CD4-positive, alpha-beta T cell treated with Interleukin-10 for 1 hour (primary cell): ENCODE measurements at places on chromosomes 16 and 17.
A peak's percentile ranks its signal among the peaks of the same experiment; 100 is the strongest.

DNA sequence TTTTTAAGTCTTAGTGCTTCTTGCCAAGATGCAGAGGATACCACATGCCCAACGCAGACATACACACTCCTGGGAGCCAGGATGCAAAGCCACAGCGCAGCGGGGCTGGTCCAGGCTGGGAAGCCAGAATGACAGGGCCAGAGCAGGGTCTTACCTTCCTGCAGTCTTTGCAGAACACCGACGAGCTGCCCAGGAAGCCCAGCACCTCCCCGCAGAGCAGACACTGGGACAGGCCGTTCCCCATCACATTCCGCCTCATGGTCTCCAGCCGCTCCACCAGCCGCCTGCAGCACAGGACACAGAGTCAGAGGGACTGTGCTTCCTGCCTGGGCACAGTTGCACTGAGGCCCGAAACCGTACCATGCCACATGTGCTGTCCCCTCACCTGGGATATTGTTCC, 33.3 kb downstream of the RPH3AL start:
- no peak for DNase-seq

DNA sequence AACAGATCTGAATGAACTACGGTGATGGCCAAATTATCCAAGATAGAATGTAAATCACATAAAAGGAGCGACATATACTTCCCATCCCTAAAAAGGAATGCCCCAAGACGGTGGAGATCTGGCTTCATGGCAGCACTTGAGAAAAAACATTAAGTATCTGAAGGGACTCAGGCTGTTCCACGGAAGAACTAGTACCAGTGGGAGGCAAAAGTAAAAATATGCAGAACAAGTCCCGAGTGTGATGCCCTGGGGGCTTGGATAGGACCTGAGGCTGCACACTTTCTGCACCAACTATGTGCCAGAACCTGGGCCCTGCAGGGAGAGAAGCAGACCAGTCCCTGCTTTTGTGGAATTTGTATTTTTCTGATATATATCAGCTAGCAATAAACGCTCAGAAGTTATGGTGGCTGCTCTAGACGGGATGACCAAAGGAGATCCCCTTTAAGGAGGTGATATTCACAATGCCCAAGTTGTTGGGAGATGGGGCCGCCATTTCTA, 539 bp upstream of the CKLF start:
- DNase-seq = no peak

DNA sequence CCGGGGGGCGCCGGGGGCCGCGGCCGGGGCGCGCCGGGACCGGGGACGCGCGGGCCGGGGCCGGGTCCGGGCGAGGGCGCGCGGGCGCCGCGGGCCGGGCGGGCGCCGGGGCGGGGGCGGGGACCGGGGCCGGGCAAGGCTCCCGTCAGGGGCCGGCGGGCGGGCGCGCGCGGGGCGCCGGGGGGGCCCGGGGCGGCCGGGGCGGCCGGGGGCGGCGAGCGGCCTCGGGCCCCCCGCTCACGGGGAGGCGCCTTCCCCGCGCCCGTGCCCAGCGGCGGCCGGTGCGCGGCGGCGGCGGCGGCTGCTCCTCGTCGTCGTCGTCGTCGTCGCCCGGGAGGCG, 563 bp downstream of the ZCCHC14 start:
- DNase-seq = no peak

- DNase-seq = no peak
Measured at GRCh38 chr17:15233022-15233805, 31.9 kb downstream of the PMP22 start.

DNA sequence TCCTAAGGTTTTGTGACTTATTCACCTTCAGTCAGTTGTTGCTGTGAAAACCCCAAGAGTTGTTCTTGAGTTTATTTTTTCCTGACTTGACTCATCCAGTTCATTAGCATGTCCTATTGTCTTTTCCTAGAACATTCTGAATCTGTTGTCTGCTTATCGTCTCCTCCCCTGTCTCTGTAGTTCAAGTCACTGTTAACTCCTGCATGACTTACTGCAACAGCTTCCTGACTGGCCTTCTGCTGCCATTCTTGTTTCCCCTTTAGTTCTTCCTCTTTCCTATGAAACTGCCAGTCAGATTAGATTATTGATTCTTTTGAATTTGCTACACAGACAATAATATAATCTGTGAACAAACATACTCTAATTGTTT, 161.5 kb downstream of the FTO start:
- no peak for DNase-seq

- no peak for DNase-seq
Measured at GRCh38 chr17:351875-352420, 659 bp downstream of the RPH3AL start.

DNA sequence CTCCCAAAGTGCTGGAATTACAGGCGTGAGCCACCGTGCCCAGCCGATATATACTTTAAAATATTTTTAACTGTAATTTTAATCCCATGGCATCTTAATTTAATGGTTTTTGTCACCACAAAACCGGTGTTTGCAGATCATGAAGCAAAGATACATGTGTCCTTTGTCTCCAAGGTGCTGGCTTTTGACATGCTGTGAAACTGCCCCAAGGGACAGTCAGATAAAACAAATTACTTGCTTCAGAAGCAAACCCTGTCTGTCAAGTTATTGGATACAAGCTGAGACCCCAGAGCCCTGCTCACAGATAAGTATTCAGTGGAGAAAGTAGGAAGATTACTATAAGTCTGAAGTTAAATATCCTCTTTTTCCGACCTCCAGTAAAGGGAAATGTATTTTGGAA, 39.8 kb downstream of the ARL4D start:
- no peak for DNase-seq

DNA sequence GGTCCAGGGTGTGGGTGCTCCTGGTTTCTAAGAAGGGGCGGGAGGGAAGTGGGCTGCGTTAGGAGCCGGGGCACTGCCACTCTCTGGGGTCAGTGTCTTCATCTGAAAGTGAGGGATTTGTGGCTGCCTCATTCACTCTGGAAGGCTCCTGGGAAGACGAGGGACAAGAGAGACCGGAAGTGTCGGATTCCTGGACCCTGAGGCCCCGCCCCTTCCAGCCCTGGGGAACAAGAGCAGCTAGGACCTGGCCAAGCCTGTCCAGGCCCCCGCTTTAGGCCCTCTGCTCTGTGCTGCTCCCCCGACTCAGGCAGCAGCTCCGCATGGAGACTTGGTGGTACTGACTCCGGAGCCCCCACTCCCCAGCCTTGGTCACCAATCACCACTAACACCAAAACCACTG, 6.5 kb downstream of the LGALS3BP start:
- no peak for DNase-seq

DNA sequence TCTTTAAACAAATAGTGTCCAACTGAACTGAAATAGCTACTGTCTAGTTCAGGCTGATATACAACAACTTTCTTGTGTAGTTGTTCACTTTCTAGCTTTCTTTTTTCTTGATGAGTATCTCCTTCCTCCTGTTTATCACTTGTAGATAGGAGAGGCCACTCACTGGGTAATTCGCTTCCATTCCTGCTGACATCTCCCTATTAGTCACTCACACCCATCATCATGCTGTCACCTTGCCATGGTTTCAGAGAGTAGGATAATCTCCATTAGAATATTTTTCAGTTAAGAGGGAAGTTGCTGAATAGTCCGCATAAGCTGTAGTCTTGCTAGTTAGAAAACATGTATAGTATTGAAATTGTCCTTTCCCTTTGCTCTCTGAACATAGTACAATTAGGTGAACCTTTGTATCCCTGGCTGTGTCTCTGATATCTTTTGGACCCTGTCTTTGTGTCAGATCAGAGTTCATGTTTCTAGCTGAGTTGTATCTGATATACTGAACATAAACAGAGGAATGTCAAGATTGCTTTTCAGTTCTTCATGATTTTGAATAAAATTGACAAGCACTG, 64.4 kb upstream of the RASL10B start:
- DNase-seq = no peak

- DNase-seq = no peak
Measured at GRCh38 chr16:10502776-10503175, 77.6 kb downstream of the EMP2 start.

- no peak for DNase-seq
Measured at GRCh38 chr17:31085563-31085962, 9.2 kb upstream of the NF1 start.

DNA sequence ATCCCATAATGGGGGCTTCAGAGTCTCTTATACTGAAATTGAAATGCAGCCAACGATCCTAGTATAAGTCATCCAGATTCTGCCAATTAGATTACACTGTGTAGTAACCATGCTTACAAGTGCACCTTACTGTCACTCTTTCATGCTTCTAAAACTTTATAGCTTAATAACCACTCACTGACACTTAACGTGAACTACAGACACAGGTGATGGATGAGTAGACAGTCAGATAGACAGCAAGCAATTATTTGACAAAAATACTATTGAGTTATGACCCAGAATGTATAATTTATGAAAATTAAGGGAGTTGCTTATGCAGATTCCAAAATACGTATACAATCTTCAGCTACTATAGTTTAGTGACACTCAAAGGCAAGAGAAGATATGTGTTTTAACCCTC, 6.3 kb downstream of the CDH8 start:
- no peak for DNase-seq

- no peak for DNase-seq
Measured at GRCh38 chr17:8835631-8836364, 31.7 kb downstream of the PIK3R6 start.

GRCh38 chr17:37833237-37833859, 88.5 kb upstream of the HNF1B start:
- DNase-seq = no peak

GRCh38 chr17:57050306-57050705, 34.7 kb upstream of the AKAP1 start:
- no peak for DNase-seq

GRCh38 chr17:70345061-70345460, 175.7 kb downstream of the KCNJ2 start:
- DNase-seq = no peak

- DNase-seq = peak; percentile 58
Measured at GRCh38 chr17:35540589-35541404, 3.3 kb upstream of the SLFN12L start.

DNA sequence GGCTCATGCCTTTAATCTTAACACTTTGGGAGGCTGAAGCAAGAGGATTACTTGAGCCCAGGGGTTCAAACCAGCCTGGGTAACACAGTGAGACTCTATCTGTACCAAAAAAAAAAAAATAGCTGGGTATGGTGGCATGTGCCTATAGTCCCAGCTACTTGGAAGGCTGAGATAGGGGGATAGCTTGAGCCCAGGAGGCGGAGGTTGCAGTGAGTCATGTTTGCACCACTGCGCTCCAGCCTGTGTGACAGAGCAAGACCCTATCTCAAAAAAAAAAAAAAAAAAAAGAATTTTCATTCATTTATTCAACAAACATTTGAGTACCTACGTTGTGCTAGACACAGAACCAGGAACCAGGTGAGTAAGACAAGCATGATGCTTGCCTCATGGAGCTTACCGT, 73.6 kb upstream of the MRTFB start:
- DNase-seq = no peak

- no peak for DNase-seq
Measured at GRCh38 chr17:19411631-19412030, 599 bp downstream of the RNF112 start.

- DNase-seq = peak; percentile 66
Measured at GRCh38 chr17:47802341-47803022, 19.1 kb downstream of the OSBPL7 start.

DNA sequence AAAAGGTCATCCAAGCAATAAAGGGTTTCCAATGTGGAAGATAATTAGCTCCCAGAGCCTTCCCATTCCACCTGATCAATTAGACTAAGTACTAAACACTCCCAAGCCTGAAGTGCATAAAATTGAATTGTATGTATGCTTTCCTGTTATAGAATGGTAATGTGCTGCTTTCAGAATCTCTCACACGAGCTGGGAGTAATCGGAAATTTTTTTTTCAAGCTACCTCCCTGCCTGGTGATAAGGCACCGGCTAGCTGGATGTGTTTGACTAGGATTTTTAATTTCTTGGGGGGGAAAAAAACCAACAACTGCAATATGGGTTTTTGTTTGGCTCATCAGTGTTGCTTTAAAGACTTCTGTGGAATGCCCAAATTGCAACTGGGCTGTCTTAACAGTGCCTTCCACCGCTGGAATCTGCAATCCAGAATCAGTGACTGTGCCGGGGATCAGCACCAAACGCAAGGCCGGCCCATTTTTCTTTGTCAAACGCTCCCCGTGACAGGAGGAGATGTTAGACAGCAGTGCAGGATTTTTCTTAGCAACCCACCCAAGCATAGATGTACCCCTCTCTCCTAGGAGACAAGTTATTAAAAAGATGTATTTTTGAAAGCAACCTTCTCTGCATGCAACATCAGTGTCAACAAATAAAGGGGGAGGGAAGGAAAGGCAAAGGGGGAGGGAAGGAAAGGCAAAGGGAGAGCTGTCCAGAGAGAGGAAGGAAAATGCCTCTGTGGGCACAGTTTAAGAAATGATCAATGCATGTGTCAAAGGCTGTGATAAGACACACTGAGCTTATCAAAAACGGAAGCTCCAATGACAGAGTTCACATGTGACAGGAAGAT, 387.2 kb downstream of the NPIPA8 start:
- DNase-seq = no peak

- DNase-seq = no peak
Measured at GRCh38 chr16:1950559-1950958, 3.9 kb downstream of the RPL3L start.

DNA sequence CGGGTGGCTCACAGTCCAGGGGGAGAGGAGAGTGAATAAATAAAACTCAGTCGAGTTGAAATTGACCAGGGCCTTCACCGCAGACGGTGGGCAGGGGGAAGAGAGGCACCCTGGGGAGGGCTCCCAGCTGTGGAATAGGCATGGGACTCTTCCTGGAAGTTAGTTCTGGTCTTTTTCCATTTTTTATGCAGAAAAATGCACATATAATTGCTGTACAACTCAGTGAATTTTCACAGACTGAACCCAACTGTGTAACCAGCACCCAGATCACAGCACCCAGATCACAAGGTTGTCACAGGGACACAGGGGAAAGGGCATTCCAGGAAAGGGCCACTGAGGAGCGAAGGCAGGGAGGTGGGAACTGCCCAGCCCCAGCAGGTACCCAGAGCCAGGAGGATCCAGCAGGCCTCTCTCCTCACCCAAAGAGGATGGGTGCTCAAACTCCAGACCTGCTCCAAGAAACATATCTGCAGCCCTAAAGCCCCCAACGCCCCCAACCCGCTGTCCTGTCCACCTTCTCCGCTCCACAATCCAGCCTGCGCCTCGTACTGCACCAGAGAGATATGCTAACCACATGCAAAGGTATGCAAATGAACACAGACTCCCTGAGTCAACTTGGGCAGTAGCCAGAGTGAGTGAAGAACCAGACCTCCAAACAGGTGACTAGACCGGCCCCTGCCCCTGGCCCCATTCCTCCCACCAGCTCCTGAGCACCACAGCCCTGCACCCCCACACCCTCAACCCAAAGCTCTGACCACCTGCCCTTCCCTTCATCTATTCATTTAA, 29.1 kb upstream of the EIF1 start:
- DNase-seq = no peak

- no peak for DNase-seq
Measured at GRCh38 chr16:28290859-28291254, 1.5 kb upstream of the SBK1 start.
